HFFc6 (cell line): ENCODE measurements at places on chromosomes 5 and 9.
A peak's percentile ranks its signal among the peaks of the same experiment; 100 is the strongest.

DNA sequence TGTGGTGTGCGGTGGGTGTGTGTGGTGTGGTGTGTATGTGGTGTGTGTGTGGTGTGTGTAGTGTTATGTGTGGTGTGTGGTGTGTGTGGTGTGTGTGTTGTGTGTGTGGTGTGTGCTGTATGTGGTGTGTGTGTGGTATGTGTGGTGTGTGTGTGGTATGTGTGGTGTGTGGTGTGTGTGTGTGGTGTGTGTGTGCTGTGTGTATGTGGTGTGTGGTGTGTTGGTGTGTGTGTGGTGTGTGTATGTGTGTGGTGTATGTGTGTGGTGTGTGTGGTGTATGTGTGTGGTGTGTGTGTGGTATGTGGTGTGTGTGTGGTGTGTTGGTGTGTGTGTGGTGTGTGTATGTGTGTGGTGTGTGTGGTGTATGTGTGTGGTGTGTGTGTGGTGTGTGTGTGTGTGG lies 144.3 kb downstream of the HSD17B3 start:
- no peak for DNase-seq

GRCh38 chr5:95600557-95600956 lies 19.3 kb upstream of the GPR150 start:
- DNase-seq: peak; percentile 63

DNA sequence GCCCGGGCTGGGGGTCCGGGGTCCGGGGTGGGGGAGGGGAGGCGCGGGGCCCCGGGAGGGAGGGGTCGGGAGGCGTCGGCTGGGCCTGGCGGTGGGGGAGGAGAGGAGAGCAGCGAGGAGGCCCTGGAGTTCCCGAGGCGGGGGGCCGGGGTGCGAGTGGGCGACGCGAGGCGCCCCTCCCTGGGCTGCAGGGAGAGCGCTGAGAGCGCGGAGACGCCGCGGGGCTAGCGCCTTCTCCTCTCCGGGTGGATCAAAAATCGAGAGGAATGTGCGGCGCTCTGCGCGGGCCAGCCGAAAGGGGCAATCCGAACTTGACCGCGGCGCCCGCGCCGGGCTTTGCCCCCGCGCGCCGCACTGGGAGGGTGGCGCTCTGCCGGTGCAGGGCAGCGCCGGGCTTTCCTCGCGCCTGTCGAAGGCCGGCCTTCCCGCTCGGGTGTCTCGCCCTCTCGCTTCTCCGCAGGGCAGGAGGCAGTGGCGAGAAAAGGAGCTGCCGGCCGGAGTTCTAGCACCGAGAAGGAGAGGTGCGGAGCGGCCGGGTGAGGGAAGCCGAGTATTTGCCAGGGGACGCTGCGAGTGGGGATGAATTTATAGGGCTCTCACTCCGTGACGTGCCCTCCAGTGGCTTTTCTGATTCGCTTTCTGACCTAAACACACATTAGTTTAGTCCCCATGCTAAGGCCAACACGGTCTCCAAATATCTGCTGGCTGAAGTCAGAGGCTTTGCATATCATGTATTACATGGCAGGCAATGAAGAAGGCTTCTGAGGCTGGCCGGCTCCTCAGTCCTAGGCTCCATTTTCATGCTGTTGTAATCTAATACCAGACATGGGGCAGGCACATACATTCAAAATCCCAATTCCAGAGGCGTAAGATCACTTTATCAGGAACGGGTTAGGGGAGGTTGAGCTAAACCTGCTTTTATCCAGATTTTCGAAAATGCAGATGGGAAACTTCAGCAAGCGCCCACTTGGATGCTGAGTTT lies 503 bp upstream of the GDNF start:
- peak; percentile 55 for DNase-seq

- DNase-seq: no peak
Measured at GRCh38 chr9:32580631-32581300, 7.8 kb upstream of the NDUFB6 start.

- no peak for DNase-seq
Measured at GRCh38 chr5:96473155-96473554, 40.1 kb upstream of the PCSK1 start.

GRCh38 chr9:102778746-102779145 lies 216.4 kb upstream of the CYLC2 start:
- DNase-seq: no peak

DNA sequence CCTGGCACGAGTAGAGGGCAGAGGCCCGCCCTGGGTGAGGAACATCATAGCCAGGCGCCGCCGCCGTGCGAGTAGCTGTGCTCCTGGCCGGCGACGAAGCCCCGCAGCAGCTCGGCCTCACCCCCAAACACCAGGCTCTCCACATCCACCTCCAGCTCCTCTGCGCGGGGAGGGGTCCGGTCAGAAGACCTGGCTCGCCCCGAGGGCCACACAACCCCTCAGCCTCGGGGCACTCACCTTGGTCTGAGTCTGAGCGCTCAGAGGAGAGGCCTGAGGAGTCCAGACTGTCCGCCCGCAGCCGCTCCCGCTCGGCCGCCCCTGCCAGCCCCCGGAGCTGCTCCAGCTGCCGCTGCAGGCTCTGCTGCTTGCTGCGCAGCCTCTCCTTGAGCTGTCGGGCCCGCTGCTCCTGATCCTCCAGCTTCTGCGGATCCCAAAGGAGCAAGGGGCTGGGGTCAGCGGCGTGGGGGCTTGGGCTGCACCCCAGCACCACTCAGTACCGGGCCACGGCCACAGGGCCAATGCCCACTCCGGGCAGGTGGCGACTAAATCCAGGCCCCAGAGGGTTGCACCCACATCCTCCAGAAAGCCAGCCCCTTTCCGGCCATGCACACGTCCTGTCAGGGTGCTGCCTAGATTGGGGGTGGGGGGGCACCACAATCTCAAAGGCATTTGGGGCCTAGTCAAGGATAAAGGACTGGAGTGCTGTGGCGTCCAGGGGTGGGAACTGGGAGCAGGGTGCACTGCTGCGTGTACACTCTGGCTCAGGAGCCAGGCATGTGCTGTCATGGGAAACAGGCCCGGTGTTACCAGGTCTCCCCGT lies 3.9 kb downstream of the MXD3 start:
- DNase-seq: no peak

DNA sequence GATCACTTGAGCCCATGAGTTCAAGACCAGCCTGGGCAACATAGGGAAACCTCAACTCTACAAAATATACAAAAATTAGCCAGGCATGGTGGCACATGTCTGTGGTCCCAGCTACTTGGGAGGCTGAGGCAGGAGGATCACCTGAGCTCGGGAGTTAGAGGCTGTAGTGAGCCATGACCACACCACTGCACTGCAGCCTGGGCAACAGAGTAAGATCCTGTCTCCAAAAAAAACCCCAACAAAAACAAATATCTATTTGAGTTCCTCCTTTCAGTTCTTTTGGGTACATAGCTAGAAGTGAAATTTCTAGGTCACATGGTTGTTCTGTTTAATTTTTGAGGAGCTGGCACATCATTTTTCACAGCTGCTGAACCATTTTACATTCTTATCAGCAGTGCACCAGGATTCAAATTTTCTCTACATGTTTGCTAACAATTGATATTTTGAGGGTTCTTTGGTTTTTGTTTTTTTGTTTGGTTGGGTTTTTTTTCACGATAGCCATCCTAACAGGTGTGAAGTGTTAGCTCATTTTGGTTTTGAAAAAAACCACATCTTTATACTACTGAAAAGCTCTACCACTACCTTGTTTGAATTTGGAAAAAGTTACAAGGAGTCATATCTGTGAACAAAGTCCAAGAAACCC lies 176.9 kb upstream of the SLC12A2 start:
- DNase-seq: no peak

GRCh38 chr9:1875251-1875851 lies 139.8 kb upstream of the SMARCA2 start:
- DNase-seq: no peak

- no peak for DNase-seq
Measured at GRCh38 chr5:63916786-63917185, 45.5 kb downstream of the HTR1A start.

DNA sequence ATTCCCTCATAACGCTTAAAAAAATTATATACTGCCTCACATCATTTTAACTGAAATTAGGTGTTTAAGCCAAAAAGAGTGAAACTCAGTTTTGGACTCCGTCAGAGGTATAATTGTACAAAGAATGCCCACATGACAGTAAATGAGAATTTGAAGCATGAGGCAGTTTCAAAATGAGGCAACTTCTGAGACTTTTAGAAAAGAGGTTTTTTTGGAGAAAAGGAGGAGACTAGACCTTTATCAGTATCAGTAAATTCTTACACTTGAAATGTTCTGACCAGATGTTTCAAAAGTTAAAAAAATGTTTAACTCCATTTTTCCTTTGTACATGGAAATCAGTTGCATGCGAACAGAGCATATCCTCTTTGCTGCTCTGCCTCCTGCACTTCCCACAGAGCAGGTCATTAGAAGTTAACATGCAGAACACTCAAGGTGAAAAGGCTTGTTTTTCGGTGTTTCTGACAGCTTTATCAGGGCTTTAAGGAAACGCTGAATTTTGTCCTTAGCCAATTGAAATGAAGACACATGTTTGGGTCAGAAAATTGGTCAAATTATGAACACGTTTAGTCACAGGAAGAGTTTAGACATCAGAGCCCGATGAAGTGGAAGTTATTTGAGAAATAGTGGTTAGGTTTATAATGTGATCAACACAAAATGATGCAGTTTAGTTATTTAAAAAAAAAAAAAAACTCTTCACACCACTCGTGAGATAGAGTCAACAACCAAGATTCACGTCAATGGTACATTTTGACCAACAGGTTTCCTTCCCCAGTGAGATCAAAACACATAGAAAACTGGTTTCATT lies 59.5 kb downstream of the PIK3R1 start:
- no peak for DNase-seq
